ENCODE measurements at places on chromosomes 6 and 20.
A peak's percentile ranks its signal among the peaks of the same experiment; 100 is the strongest.

DNA sequence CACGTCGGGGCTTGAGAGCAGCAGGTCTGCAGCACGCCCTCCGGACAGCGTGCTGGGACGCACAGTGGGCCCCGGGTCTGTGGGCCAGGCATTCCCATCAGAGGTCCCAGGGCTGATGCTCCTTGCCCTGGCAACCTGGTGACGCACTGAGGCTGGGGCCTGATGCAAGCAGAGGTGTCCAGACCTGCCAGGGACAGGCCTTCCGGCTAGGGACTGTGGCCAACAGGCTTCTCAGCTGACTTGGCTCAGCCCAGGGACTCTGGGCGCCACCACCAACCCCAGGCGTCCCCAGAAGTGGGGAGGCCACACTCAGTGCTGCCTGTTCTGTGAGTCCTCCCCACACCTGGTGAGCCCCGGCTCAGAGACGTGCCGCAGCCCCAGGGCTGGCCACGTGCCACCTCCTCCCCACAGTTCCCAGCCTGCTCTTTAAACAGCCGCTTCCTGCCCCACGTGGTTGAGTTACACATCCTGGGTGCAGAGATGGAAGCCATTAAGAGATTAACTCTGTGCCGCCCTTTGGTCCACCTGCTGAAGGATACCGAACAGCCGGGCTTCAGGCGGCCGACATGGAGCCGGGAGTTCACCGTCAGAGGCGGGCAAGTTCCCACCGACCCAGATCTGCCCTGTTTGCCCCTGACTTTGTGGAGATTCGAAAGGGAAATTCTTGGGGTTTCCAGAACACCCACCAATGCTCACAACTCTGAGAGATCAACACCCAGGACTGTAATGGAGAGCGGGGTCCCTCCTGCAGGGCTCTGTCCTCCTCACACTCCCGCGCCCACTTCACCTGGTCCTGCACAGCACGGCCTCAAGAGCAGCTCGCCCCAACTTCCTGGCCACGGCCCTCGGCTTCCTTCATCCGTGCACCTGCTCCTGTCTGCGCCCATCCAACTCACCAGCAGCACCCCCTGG, 37.6 kb upstream of the ZBP1 start:
- DNase-seq: no peak

- no peak for DNase-seq
Observed at GRCh38 chr20:45354423-45355208, 6.4 kb upstream of the SDC4 start.

DNA sequence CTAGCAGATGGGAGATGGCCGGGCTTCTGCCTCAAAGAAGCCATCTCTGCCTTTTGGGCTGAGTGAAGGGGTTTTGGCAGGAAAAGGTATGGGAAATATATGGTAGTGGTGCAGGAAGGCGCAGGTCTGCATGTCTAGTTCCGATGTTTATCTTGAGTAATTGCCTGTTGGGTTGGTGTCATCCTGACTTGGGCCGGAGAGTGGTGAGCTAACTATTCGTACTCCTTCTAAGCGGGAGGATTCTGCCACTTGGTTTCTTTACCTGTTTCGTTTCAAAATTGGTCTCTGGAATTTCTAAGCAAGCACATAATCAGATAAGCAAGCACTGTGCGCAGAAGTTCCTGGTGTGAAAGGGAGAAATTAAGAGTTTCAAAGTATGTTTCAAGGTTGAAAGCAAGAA, 229.6 kb downstream of the SAMD5 start:
- no peak for DNase-seq

DNA sequence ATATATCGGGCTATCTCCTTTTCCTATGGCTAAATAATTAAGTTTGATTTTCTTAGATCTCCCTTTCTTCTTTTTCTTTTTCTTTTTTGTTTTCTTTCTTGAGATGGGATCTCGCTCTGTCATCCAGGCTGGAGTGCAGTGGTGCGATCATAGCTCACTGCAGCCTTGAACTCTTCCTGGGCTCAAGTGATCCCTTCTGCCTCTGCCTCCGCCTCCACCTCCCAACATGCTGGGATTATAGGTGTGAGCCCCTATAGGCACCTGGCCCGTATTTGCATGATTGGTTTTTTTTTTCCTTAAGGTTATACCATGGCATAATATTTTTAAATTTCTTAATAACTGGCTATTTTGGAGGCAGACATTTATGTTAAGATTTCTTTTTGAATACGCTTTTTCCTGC, 106.3 kb downstream of the SCAF8 start:
- no peak for DNase-seq

GRCh38 chr6:44012078-44012493, 115.2 kb downstream of the MRPL14 start:
- no peak for DNase-seq

DNA sequence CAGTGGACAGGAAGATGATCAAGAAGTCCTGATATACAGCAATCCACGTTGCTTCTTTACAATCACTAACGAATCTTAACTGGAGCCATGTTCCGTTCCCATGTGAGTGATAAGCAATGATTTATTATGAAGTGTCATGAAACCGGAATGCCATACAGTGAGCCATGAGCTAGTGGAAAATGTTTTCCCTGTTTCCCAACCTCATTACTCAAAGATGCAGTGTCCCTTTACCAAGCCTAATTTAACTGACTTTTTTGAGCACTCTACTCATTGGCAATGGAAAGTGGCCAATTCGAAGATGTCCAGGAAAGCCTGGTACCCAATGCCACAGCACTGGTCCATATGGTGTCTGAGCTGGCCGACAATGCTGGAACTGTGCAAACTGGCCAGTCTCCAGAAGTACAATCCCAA, 148.3 kb downstream of the ZNF217 start:
- DNase-seq: no peak

- DNase-seq: no peak
Observed at GRCh38 chr20:56487216-56487615, 18.8 kb downstream of the RTF2 start.

- peak; percentile 4 for DNase-seq
Observed at GRCh38 chr6:130282234-130282995, 59.7 kb upstream of the SAMD3 start.

DNA sequence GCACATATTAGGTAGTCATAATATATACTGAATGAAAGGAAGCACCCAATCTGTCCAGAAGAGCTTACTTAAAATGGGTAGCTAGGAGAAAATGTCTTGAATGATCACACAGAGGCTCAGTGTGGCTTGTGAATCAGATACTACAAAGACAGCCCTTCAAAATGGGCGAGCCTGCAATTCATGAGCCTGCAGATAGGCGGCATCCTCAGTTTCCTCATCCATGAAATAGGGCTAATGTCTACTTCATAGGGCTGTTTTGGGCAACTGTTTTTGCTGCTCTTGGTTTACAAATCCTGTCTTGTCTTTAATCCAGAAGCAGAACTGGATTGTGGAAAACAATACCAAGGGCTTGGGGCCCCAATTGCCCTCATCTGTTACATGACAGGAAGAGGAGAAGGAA, 129.3 kb upstream of the KCNK16 start:
- no peak for DNase-seq

GRCh38 chr6:139533573-139534471, 159.4 kb upstream of the CITED2 start:
- no peak for DNase-seq

- no peak for DNase-seq
Observed at GRCh38 chr6:404685-405423, 13.3 kb downstream of the IRF4 start.

GRCh38 chr20:12528591-12529041, 480.2 kb upstream of the SPTLC3 start:
- peak; percentile 62 for DNase-seq

- no peak for DNase-seq
Observed at GRCh38 chr6:45959534-45960145, 56.0 kb downstream of the CLIC5 start.

DNA sequence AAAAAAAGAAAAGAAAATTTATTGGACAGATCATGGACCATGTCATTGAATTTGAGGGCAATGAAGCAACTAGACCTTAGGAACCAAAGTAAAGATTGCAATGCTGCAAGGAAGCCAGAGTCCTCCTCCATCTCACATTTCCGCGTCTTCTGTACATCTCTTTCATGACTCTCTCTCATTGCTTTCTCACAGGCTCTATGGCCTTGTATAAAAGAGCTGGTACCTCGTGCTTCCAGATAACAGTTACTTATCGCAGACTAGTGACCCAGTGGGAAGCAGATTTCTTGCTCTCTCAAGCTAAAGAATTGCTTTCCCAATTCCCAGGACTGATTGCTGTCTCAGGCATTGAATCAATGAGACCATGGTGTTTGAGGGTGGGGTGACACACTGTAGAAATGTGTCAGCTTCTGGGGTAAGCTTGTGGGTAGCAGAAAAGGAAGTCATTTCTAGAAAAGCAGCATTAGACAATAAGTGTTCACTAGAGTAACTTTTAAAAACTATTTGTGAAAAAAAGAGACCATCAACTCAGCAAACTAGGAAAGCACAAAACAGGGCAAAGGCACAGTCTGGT, 635.3 kb downstream of the UTRN start:
- DNase-seq: no peak

- no peak for DNase-seq
Observed at GRCh38 chr6:4906293-4907276, 97.3 kb downstream of the RPP40 start.

DNA sequence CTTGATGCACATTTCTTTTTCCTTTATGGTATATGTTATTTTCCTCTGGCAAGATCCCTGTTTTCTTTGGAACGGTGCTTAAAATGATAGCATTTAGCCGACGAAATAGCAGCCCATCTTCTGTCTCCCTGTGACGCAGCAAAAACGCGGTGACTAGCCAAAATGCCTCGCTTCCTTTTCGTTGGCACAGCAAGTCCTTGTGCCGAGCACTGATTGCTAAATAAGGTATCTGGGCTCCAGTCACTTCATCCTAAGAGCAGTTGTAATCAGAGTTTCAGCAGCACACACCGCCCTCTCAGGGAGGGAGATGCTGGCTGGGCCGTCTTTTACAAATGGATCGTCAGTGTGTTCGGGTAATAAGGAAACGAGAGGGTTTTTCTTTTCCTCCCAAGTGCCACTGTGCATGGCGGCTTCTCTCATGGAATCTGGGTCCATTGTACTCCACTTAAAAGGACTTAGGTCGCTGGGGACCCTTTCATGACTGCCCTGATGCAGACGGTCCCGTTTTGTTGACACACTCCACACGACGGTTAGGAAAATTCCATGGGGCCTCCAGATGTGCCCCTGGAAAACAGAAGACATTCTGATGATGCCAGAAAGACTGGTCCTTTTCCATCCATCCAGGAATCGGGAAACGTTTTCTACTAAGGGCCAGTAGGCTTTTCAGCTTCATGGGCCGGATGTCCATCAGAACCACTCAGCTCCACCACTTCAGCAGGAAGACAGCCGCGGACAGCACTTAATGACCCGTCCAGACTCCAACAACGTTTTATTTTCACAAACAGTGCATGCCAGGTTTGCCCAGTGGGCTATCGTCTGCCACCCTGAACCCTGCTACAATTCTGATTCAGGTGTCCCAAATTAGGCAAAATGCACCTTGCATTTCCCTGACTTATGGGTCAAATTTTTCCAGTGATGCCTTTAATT, 185.5 kb downstream of the CDH4 start:
- peak; percentile 7 for DNase-seq

GRCh38 chr6:75329703-75330102, 45.1 kb upstream of the TMEM30A start:
- DNase-seq: no peak

DNA sequence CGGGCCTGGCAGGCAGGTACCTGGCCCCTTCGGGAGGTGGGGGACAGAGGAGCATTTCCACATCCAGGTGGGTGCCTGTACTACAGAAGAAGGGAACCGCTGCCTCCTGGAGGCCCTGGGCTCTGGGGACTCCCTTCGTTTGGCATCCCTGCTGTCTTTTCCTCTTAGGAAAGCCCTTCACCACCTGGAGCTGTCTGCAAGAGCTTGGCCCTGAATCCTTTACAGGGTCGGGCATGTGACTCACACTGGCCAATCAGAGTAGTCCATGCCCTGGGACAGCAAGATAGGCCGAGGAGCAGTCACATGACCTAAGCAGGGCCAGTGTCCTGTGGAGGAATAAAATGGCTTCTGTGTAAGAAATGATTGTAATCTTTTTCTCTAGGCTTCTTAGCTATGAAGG, 224.9 kb downstream of the ANKRD60 start:
- no peak for DNase-seq

DNA sequence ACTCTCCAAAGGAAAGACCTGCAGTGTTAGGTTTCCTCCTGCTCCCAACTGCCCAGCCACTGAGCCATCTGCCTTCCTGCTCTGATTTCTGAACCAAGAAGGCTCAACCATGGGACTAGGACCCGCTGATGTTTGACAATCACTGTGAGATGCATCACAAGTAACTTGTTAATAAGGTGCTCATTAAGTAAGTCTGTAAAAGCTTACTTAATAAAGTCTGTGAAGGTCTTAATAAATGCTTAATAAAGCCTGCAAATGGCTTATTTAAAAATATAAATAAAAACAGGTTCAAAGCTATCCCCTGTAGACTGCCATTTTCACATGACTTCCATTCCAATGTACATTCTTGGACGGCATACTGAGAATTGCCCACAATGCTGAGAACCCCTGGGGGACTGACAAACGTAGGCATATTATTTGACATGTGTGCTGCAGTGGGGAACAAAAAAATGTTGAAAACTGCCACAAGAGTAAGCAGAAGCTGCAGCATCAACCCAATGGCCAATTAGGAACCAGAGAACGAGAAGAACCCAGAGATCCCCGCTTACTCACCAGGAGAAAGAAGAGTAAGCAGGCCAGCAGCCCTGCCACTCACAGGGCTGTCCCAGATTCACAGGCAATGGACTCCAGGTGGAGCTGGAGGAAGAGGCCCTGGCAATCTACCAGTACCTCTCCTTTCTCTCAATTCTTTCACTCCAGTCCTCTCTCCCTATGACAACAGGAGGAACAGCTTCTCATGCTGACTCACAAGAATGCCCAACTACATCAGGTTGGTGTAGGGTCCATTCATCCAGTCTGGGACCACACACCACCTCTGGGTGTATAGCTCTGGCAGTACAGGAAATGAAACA, 19.5 kb downstream of the KIF13A start:
- peak; percentile 87 for DNase-seq

GRCh38 chr20:45359406-45360148, 3.4 kb upstream of the SYS1 start:
- DNase-seq: no peak

DNA sequence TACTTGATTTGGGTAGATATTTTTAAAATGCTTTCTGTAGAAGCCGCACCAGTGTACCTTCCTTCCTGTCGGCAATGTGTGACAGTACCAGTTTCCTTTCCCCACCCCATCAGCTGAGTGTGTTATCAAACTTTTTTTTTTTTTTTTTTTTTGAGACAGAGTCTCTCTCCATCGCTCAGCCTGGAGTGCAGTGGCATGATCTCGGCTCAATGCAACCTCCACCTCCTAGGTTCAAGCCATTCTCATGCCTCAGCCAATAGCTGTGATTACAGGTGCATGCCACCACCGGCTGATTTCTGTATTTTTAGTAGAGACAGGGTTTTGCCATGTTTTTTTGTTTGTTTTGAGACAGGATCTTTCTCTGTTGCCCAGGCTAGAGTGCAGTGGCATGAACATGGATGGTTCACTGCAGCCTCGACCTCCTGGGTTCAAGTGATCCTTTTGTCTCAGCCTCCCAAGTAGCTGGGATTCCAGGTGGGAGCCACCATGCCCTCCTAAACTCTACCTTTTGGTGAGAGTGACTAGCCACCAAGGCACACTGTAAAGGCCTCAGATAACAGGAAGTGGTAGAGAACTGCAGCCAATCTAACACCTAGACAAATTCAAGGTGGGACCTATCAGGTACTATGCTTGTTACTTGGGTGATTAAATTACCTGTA, 26.5 kb upstream of the ZBTB22 start:
- DNase-seq: no peak

- DNase-seq: no peak
Observed at GRCh38 chr20:4811661-4812181, 90.0 kb downstream of the PRND start.
